Stimulated activated CD8-positive, alpha-beta memory T cell treated with anti-CD3 and anti-CD28 coated beads, Interleukin-7, amount 100 ng/mL, for 1 hour (primary cell): ENCODE measurements at places on chromosomes 6 and 20.

GRCh38 chr6:6811128-6812009 is 222.8 kb downstream of the LY86 start:
- no peak for DNase-seq

- DNase-seq = no peak
Measured at GRCh38 chr20:38420388-38421085, 14.6 kb downstream of the SNHG17 start.

- DNase-seq = no peak
Measured at GRCh38 chr6:25173951-25174474, 105.2 kb upstream of the CARMIL1 start.

DNA sequence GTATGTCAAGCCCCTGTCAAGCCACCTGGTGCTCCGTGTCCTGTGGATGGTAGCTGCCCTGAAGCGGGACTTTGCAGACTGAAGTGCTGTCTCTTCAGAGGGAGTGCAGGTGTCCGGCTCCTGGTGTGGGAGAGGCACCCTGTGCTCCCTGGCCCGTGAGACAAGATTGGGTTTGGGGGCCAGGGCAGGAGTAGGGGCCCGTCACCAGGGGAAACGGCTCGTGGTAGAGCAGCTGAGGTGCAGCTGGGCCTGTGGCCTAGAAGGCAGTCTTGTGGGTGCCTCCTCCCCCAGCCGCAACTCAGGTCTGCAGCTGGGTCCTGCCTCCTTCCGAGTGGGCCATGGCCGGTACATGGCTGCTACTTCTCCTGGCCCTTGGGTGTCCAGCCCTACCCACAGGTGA is at the start of gene PTCRA:
Gene PTCRA, plus strand, starts transcription at position 322 of the 400 bp plus-strand sequence. Its CDS starts 17 bp downstream, at position 339.
- no peak for DNase-seq

- no peak for DNase-seq
Measured at GRCh38 chr20:35091816-35092523, 637 bp downstream of the TRPC4AP start.

DNA sequence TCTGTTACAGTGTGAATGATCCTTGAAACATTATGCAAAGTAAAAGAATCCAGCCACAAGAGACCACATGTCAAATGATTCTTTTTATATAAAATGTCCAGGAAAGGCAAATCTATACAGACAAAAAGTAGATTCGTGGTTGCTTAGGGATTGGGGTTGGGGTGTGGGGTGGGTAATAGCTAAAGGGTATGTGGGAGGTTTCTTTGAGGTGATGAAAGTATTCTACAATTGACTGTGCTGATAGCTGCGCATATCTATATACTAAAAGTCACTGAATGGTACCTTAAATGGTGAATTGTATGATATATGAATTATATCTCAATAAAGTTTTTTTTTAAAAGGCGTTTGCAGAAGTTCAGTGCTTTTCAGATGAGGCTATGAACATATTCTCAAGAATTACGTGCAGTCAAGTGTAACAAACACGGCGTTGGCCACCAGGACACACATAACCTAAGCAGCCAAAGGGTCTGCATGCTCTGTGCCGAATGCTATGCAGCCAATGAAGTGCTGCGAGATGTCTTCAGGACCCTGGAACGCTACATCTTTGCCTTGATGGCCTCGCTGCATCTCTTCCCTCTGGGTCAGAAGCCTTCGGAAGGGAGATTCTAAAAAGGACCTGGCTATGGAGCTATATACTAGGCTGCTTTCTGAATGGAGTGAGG is 96.9 kb downstream of the SCML4 start:
- no peak for DNase-seq

DNA sequence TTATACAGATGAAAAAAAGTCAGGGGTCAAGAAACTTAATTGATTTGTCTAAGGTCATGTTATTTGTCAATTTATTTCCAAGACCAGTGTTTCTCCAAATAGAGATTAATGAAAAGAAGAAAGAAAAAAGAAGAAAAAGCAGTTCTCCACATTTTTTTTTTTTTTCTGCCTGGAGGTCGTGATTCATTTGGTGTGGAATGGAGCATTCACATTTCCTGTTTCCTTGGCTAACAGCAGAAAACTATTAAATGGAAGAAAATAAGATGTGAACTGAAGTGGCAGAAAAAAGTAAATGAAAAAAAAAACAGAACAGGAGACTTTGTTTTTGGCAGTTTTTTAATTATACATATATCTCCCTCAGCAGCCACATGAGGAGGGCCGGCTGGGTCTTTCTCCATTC is 470.8 kb upstream of the ZNF337 start:
- no peak for DNase-seq

- DNase-seq = no peak
Measured at GRCh38 chr6:5995949-5996713, 10.6 kb downstream of the NRN1 start.

- no peak for DNase-seq
Measured at GRCh38 chr20:60480950-60481742, 522.9 kb downstream of the CDH26 start.

DNA sequence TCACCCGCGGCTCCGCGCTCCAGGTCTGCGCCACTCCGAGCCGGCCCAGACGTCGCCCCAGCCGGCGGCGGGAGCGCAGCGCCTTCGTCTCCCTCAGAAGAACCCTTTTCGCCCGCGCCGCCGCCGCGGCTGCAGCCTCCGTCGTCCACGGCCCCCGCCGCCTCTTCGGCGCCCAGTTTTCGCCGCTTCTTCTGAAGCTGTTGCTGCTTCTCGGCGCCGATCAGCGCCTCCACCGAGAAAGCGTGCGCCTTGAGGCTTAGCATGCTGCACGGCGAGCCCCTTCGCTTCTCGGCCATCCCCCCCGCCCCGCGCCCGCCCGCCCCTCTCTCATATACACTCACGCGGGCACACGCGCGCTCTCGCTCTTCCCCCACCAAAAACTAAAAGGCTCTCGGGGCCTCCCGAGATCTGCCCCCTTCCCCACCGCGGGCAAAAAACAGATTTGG is 489 bp downstream of the TBX18 start:
- DNase-seq = no peak

DNA sequence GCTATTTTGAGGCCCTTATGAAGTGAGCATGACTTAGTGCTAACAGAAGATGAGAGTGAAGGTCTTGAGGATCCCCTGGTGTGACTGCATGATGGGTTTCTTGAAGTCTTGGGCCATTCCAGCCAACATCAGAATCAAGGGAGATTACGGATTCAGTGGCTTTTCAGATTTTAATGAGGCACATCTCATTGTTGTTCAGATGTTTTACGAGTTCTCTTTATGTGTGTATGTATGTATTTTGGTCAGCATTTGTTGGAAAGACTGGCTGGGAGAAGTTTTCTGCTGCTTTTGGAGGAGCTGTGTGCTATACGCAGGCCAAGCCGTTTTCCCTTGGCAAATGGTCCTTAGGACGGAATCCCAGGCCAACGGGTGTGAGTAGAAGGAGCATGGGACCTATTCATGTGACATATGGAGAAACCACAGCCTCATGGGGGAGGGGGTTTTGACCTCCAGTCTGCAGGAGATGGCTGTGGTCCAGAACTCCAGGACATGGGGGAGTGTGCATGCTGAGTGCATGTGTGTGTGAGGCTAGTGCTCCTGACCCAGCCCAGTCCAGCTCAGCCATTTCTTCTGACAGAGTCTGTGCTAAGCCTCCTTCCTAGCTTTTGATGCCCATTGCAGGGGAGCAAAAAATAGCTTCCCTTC is 35.3 kb downstream of the CHMP4B start:
- no peak for DNase-seq

DNA sequence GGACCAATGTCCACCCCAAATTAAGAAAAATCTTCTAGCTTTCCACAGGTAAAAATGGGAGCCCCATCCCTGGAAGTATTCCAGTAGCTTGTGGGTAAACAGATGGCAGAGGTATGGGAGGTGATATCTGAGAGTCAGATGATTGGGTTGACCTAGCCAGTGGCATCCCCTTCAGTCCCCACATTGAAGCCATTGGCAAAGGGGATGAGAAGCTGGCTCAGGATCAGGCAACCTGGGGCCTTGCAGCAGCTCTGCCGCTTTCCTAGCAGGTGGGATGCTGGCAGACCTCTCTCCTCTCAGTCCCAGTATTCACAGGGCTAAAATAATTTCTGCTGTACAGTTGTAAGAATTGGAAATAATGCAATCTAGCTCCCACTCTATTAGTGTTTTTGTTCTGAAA is 108.9 kb upstream of the KCNG1 start:
- no peak for DNase-seq
